Cortex of kidney (tissue), 1 donor: ENCODE measurements at places on chromosomes 12 and 14.
A peak's percentile ranks its signal among the peaks of the same experiment; 100 is the strongest.

DNA sequence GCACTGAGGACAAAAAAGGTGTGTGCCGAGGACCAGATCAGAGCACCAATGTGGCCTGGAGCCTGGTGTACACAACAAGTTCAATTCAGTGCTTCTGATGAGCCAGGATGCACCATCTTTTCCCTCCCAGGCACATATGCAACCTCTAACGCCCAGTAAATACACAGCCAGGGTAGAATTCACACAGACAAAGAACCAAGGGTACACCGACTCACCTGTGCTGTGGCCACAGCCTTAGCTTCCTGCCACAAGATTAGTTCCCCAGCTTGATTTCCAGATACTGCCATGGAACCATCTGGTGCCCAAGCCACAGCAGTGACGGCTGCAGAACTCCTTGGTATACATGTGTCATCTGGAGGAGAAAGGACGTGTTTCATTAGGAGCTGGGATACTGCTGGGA is 29.4 kb downstream of the PARP2 start:
- DNase-seq, result no peak

- DNase-seq, result no peak
These were observed 70.0 kb upstream of the BMP4 start for GRCh38 chr14:54026671-54027070.

GRCh38 chr14:65403231-65403630 is 9.3 kb upstream of the FUT8 start:
- DNase-seq, result no peak

DNA sequence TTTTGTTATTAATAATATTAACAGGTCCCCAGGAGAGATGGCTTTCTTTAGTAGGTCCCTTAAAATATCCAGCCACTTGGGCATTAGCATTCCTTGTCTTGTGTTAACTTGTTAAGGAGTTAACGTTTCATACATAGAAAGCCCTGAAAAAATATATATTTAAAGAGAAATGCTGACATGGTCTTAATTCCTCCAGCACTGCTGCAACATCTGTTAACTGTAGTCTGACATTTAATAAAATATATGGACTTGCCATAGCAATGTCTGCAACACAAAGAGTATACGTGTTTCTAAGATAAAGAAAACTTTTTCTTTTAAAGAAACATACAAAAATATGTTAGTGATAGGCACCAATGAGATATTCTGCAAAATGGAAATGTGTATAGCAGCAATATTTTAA is 10.0 kb downstream of the SLC38A4 start:
- no peak for DNase-seq

GRCh38 chr14:65354715-65355114 is 57.8 kb upstream of the FUT8 start:
- no peak for DNase-seq

DNA sequence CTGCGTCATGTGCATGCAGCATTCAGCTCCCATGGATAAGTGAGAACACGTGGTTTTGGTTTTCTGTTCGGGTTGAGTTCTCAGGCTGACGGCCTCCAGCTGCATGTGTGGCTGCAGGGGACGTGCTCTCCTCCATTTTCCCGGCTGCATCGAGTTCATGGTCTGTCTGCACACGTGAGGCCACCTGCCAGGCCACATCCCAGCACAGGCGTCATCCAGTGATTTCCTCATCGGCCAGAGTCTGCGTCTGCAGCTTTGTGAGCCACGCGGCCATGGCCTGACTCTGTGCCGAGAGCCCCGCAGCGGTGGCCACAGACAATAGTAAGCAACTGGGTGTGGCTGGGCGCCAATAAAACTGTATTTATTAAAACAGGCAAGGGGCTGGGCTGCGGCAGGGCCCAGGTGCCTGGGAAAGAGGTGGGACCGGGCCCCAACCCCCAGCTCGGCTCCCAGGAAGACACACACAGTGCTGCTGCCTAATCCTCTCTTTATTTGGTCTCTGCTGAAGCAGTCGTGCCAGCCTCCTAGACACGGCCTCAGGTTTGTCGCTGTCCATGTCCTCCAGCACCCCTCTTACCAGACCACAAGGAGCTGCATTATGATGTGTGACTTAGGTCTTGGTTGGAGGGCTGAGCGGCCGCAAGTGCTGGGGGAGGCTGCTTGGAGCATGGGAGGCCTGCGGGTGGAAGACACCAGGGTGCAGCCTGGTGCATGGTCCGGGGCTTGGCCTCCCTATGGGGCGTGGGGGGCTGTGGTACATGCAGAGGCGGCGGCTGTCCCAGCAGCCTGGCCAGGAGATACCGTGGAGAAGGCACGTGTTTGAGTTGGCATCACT is 52.0 kb downstream of the NOC4L start:
- DNase-seq, result no peak

- no peak for DNase-seq
These were observed 24.1 kb downstream of the YAF2 start for GRCh38 chr12:42213954-42214426.

DNA sequence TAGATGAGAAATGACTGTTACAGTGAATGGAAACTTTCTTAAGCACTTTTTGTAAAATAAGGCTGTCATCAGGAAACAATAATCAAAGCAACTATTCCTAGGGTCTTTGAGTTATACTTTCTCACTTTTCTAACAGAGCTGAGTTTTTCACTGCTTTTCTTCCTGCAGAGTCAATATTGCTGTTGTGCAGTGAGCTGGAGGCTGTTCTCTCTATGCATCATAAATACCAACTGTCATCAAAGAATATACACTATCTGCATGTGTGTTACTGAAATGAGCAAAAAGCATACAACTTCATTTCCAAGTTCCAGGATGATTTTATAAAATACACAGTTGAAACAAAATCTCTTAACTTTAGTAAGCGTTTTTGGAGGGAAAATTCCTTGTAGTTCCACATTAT is 110.4 kb upstream of the CPSF6 start:
- no peak for DNase-seq

DNA sequence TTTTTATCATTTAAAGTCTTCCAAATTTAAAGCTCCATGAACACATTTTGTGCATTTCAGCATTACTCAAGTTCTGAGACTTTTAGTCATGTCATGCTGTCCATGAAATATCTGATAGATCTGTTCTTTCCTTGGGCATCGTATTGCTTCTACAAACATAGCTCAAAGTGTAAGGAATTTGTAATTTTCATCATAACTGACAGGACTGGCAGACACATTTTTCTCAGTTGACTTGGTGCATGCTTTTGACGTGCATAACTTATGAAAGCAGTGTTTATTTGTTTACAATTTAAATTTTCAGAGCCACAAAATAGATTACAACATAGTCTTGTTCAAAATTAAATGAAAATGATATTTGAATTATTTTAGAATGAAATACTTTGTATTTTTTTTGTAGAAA is 812.1 kb upstream of the NOVA1 start:
- no peak for DNase-seq

DNA sequence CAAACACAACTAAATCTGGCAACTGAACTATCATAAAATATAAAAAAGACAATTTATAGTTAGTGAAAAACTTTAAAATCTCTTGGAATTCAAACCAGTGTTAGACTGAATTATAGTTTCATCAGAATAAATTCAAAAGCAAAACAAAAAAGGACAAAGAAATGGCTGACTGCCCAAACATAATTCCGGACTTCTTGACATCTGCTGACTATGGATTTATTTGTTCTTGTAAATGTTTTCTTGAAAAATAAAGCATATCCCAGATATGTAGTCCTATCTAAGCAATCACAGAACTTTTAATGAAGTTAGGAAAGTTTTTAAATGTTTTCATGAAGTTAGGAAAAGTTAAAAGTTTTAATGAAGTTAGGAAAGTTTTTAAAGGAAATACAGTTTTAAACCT is 45.8 kb upstream of the CNTN1 start:
- no peak for DNase-seq

DNA sequence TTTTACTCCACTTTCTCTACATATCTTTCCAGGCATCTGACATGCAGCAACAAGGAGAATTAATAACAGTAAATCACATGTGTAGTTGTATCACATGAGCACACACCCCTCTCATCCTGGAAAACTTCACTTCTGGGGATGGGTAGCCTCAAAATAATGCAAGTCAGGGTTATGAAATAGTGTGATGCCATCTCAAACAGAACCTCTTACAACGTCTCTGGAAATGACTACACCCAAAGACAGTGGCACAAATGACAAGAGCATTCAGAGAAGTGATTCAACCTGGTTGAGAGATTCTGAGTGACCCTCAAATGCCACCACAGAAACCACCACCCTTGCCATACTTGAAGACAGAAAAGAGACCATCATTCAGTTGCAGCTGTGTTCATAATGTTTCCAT is 2.8 kb downstream of the DIO2 start:
- DNase-seq, result no peak

DNA sequence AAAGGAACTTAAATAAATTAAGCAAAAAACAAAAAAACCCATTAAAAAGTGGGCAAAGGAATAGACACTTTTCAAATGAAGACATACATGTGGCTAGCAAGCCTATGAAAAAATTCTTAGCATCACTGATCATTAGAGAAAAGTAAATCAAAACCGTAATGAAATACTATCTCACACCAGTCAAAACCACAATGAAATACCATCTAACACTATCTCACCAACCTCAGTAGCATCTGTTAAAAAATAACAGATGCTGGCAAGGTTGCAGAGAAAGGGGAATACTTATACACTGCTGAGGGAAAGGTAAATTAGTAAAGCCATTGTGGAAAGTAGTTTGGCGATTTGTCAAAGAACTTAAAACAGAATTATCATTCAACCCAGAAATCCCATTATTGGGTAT is 381.1 kb downstream of the FLRT2 start:
- no peak for DNase-seq

DNA sequence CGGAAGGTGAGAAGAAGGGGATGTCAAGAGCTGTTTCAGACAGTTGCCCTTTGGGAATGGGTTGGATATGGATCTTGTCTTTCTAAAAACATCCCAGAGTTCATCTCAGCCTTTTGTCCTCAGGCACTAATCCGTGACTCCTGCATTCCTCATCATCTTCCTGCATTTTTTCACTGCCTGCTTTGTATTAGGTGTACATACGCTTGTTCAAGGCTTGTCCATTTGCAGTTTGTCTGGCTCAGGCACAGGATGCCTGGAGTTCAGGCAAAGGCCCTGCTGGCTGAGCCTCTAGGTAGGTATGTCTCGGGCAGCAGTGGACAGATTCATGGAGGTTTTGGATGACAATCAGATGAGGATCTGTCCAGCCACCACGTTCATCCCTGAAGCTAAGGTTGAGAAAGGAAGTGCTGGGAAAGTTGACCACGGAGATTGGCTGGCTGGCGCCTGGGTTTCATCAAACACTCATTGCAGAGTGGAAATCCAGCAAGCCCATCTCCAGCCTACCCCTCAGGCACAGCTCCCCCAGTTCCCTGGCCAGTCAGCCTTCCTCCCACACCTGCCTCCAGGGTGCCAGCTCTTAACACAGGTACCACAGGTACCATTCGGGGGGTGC is 12.4 kb upstream of the TMEM106C start:
- DNase-seq, result no peak

- no peak for DNase-seq
These were observed 1193.7 kb downstream of the GALC start for GRCh38 chr14:86799244-86799647.

DNA sequence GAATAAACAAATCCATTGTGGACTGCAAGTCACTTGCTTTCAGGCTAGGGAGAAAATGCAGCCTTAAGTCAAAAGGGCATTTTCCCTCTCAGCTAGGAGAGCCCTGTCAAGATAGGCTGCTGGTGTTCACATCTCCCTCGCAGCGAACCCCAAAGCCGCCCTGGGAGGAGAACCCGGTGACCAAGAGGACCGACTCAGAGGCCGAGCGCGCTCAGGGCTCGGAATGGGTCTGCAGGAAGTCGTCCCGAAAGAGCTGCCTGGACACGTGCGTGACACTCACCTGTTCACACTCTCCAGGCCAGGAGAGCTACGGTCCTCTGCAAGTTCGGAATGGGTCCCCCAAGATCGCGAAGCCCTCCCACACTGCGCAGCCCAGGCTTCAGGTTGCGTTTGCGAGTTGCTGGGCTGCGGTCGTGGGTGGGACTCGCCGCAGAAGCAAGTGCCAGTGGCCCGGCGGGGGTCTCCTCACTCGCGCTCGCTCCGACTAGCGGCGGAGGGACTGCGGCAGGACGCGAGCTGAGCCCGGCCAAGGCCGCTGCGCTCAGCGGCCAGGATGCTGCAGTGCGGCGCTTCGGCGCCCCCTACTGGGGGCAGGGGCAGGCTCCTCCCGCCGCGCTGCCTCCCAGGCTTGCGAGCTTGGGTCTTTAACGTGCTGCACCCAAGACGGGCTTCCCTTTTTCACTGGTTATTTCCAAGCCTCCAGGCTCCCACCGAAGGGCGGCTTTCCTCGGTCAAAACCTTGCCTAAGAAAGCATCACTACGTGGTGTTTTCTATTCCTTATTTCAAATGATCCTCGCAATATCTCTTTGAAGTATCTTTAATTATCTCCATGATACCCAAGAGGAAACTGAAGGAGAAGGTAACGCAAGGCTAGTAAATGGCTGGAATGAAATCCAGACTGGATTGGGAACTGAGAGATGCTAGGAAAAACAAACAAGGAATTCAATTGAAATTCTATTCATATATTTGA is at the start of gene RERG:
TSS of gene RERG (minus strand) at position 503 of the 971 bp plus-strand sequence. CDS start 3,928 bp downstream, outside the sequence.
- peak; percentile 9 for DNase-seq

DNA sequence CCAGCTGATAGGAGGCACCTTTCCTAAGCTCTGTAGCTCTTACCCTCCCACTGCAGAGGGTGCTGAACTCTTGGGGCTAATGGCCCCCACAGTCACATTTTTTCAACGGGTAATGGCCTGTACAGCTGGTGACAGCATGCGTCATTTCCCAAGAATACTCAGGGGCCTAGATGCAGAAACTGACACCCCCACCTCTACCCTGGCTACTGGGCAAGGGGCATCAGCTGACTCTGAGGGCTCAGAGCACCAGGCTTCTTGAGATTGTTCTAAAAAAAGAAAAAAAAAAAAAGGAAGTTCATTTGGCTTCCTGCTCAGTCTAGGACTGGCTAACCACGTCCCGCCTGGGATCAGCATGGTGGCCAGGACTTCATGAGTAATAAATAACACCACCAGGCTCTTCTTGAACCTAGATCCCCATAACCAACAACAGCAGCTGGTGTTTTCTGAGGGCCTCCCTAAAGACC is 35.2 kb downstream of the ZFP36L1 start:
- DNase-seq, result no peak

DNA sequence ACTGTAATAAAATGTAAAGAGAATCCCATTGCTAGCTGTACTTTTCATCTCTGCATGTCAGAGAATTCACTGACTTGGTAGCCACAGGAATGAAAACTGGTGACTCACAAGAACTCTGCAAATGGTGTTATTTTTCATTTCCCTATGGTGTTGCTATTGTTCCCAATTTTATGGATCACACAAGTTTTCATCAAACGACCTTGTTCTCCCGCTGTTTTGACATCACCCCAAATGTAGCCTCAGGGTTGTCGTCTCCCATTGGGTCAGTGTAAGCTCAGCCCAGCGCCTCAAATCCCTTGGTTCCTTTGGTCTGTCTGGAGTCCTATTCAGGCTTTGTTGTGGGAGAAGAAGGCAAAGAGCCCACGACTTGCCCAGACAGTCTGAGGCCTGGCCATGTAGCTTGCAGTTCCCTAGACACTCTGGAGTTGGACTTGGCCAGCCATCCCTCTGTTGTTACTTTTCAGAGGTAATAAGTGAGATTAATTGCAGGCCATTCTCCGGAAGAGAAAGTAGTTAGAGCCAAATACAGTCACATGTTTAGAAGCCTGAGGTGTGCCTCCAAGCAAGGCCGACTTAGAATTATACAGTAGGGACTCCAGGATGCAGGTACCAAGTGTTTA is 159.2 kb downstream of the TGFB3 start:
- no peak for DNase-seq
